ENCODE measurements at places on chromosomes 4 and X.

DNA sequence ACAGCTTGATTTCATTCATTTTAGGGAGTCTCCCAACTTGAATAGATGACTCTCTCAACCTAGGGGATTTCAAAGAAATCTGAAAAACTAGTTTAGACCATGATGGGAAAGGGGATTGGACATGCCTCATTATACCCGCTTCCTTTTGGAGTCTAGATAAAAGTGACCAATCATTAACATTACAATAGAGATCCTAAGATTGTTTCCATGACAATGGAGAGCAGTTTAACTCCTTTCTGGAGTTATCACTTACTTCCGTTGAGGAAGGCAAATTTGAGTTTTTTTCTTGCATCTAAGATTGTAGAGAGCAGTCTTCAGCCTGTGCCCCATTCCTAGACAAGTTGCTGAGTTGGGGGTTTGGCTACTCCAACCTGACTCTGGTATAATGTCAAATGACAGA, 11.4 kb upstream of the IL15 start:
- no peak for DNase-seq

- no peak for DNase-seq
Observed at GRCh38 chr4:79213010-79213409, 112.9 kb downstream of the NAA11 start.

DNA sequence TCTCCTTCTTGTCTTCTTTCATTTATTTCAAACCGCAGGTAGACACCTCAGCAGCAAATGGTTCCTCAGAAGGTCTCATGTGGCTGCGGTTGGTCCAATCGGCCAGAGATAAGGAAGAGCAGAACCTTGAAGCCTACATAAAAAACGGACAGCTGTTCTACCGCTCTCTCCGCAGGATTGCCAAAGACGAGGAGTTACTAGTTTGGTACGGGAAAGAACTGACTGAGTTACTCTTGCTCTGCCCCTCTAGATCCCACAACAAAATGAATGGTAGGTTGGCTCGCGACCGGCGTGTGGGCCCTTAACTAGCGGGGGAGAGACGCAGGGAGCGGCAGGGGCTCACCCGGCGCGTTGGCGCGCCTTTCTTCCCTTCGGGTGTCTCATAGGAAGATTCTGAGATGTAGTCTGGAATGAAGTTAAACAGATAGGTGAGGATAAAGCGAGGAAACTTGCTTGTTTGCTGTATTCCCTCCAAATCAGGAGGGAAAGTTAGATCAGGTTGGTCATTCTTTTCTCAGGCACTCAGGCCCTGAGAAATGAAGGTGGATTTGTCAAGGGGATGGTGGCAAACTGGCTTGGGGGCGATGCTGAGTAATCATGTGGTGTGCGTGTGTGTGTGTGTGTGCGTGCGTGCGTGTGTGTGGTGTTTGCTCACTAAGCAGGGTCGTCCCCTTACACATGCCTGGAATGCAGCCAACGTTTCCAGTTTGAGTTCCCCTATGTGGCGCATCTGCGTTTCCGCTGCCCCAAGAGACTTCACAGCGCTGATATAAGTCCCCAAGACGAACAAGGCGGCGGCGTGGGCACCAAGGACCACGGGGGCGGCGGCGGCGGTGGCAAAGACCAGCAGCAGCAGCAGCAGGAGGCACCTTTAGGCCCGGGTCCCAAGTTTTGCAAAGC, 4.2 kb downstream of the PRDM8 start:
- DNase-seq = peak; percentile 49

DNA sequence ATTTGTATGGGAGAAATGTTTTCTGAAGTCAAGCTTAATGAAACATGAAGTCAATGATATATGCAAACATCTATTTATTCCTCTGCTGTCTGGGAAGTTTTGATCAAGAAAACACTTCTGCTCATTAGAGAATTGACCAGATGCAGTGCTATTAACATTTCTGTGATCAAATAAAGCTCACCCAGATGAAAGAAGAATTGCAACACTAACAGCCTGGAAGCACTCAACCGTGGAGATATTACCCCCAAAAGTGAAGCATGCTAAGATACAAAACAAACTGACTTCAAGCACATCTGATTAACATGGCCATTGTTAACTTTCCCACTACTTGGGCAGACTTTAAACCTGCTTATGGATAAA, 73.7 kb upstream of the GUCY1A1 start:
- DNase-seq = no peak

- DNase-seq = no peak
Observed at GRCh38 chr4:170940043-170940724, 850.4 kb upstream of the AADAT start.

- no peak for DNase-seq
Observed at GRCh38 chrX:129648514-129649267, 6.1 kb downstream of the APLN start.

DNA sequence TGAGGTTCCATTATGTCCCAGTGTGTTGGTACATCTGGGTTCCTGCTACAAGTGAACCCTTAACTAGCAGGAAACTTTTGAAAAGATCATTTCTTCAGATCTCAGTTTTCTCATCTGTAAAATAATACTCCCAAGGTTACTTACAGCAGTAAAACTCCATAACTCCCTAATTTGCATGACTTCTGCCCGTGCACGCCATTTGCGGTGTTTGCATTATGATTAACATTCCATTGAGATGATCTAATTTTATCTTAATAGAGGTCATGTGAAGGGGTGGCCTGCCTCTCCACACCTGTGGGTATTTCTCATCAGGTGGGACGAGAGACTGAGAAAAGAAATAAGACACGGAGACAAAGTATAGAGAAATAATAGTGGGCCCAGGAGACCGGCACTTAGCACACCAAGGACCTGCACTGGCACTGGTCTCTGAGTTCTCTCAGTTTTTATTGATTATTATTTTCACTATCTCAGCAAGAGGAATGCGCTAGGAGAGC, 219.8 kb downstream of the TLL1 start:
- DNase-seq = no peak

DNA sequence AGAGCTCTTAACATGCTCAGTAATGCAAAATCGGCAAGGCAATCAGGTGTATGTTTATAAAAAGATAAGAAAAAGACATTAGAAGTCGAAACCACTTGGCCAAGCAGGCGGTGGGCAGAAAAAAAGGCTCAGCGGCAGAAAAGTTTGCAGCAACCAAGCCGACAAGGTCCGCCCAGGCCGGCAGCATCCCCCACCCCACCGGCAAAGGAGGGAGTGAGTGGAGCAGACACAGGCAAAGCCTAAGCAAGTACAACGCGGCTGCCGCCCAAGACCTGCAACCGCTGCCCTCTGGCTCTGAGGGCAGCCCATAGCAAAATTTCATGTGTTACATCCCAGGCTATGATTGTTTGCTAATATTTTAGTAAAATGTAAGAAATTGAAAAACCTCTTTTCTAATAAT, 125.4 kb upstream of the ZCCHC13 start:
- no peak for DNase-seq

DNA sequence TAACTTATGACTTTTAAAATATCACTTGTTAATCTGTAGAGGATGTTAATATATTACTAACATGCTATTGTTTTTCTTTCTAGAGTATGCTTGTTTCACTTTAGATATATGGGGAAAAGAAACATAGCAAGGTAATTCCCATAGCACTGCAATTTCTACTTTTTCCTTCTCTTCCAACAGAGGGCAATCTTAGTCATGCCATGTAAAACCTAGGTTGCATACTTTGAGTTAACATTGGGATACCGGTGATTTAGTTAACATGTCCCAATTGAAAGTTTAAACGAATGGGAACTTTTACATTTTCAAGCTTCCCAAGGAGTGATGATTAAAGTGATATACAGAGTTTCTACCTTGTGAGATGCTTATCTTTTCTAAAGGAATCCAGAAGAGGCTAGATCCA, 89.4 kb upstream of the IL13RA1 start:
- DNase-seq = peak; percentile 10

DNA sequence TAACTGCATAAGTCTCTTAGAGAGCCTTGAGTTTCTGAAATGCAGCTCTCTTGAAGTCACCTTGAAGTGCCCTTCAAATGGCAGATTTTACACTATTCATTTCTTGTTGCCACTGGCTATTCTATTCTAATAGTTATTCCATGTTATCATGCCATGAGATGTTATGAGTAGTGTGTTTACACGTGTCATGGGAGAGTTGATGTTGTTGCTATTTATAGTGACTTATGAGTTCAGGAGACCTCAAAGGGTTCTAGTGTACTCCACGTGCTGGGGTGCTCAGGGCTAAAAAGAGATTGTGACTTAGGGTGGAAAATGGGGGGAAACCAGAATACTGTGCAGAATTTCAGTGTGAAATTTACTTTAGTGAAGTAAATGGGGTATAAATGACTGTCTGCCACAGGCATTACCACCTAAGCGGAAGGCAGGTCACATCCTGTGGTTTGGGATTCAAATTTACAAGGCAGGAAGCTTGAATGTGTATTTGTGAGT, 77.1 kb upstream of the SLC4A4 start:
- no peak for DNase-seq

GRCh38 chr4:7158081-7158750, 34.1 kb upstream of the SORCS2 start:
- DNase-seq = no peak

GRCh38 chr4:91089178-91089577, 962.0 kb downstream of the CCSER1 start:
- no peak for DNase-seq

DNA sequence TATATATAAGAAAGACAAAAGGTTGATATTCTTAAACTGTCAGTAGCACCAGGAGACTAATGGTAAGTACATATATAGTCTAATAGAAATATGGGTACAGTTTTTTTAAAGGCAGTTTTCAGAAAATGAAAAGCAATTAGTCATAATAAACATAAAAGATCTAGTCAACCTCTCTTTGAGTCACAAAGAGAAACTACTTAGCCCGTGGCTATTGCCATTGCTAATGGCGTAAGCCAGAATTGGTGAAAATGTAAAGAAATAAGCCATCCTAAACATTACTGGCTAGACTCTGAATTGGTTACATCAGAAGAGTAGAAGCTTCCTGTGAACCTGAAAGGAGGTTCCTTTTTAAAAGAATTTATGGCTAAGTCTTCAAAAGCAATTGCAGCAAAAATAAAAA, 668.7 kb upstream of the CPEB2 start:
- DNase-seq = no peak

DNA sequence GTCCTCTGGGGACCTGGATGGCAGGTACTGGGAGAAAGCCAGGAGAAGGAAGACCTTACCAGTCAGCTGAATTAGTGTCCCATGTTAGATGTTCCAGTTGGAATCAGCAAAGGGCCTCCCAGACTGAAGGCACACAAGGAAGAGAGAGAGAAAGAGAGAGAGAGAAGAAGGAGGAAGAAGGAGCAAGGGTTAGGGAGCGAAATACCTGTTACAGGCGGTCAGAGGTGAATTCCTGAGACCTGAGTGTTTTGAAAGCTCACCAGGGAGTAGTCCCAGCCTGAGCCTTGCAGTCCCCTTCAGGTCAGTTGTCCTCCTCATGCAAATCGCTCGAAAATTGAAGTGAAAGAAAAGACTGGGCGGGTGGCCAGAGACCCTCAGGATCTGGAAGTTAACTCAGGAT, 60.3 kb downstream of the USP11 start:
- DNase-seq = no peak

DNA sequence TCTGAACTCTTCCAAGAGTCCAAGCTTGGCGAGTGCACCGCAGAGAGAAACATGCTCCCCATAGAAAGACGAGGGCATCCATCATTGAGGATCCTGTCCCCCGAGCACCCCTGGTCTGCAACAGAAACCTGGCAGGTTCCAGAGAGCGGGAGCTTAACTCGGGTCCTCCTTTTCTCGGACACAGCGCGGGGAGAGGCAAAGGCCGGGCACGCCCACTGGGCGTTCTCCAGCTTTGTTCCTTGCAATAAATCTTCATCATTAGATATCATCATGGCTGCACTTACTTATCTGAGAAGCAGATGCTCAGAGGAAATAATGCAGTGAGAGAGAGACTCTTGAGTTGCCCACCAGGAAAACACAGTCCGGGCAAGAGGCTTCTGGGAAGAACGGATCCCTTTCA, 90.1 kb upstream of the PSAPL1 start:
- DNase-seq = no peak

DNA sequence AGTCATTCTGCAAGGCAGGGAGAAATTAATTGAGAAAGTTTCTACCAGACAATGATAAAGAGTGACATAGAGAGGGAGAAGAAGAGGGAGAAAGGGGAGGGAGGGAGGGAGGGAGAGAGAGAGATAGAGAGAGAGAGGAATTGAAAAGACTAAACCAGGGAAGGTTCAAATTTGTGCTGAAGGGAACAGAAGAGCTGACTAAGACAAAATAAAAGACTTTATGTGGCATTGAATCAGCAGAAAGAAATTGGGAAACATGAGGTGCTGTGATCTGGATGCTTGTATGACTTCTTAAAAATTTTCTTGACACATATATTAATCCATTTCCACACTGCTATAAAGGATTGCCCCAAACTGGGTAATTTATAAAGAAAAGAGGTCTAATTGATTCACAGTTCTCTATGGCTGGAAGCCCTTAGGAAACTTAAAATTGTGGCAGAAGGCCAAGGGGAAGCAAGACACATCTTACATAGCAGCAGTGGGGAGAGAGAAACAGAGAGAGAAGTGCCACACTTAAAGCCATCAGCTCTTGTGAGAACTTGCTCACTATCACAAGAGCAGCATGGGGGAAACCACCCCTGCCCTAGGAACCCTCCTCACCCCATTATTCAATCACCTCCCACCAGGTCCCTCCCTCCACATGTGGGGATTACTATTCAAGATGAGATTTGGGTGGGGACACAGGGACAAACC, 13.5 kb upstream of the CXCL6 start:
- DNase-seq = no peak

DNA sequence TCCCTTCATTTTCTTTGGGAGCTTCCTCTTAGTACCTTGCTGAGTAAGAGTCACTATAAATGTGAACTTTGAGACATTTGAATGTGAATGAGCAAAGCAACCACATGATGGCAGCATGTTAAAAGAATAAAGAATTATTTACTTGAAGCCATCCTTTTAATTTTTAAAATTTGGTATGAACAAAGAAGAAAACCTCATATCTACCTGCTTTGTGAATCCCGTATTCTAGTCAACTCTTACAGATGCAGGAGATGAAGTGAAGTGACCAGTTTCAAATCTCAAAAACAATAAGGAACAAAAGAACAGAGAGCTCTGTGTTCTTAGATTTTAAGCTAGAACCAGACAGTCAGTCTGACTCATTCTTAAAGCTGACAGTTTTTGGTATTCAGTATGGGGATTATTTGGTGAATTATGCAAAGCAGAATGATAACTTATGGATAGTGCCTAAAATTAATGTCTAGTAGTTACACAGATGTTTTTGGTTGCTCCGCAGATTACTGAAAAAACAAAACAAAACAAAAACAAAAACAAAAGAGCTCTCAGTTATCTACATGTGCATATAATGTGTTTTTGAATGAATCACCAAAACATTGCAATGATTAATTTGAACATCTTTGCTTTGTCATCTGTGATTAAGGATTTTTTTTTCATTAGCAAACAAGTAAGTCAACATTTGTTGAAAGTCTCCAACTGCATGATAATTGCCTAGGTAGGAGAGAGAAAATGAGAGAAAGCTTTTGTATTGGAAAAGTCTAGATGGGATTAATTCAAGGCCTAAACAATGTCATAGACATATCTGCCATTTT, 48.2 kb upstream of the H2AZ1 start:
- DNase-seq = peak; percentile 67

- DNase-seq = no peak
Observed at GRCh38 chr4:64598066-64598465, 188.8 kb upstream of the TECRL start.
